Cortex of kidney (tissue), 1 donor: ENCODE measurements at places on chromosomes 13 and 19.

- DNase-seq = no peak
These were observed 82.4 kb upstream of the IRS2 start for GRCh38 chr13:109868578-109869311.

GRCh38 chr19:51566489-51567100, 4.5 kb upstream of the ZNF175 start:
- DNase-seq = no peak

DNA sequence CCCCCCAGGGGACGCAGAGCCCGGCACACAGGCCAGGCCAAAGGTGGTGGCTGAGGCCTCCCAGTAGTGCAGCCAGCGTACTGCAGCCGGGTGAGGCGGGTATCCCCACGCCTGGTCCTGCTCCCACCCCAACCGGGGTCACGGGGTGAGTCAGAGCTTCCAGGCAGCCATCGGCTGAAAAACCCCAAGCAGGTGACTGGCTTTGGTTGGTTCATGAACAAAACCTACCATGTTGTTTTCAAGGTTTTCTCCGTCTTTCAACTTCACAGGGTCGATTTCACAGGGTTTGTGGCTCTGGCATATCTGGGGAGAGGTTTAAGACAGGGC, 42.1 kb upstream of the C13orf46 start:
- no peak for DNase-seq

- no peak for DNase-seq
These were observed 31.4 kb upstream of the GJB6 start for GRCh38 chr13:20263393-20264044.

- no peak for DNase-seq
These were observed 14.1 kb upstream of the RELB start for GRCh38 chr19:44987148-44987675.

DNA sequence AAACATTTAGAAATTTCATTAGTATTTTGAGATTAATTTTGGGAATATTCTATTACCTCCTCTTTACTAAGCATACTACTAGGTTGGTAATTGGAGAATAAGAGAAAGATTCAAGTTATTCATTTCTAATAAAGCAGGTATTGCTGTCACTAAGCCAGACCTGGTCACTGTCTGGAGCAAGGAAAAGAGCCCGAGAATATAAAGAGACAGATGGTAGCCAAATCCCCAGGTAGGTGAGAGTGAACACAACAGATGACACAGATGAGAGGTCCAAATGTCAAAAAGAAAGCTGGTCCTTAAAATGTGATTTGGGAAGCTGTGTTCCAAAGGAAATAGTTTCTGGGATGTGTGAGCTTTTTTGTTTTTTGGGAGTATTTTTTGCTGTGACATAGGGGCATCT, 128.6 kb downstream of the ZNF100 start:
- no peak for DNase-seq

DNA sequence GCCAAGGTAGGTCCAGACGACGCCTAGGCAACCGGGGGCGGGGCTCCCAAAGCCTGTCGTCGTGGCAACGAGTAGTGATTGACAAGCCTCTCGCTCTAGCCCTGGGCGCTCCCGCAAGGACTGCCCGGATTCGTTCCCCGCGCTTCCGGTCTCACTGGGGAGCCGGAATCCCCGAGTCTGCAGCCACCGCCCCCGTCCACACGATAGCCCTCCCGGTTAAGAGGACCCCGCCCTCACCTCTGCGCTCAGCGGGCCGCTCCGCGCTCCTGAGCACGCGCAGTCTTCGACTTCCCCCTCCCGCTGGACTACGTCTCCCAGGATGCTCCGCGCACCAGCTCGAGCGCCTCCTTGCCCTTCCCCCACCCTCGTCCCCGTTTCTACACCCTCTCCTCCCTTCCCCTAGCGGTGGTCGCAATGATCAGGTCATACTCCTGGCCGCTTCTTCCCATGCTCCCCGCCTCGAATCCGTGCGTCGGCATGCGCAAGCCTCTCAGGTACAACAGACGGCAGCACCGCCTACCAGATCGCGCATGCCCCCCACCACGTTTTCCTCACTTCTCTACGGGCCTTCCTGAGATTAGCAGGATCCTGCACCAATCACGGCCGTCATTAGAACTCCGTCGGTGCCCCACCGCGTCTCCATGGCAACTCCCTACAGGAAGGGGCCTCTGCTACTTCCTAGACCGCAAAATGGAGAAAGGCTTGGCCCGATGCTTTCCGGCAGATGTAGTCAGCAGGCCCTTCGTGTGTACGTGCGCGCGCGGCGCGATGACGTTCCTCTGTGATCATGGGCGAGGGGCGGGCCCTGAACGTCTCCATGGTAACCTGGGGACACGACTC, at the start of gene MZF1:
TSS of gene MZF1 (minus strand) at position 518 of the 840 bp plus-strand sequence. CDS start 1,946 bp downstream, outside the sequence.
- DNase-seq = no peak

GRCh38 chr13:51590231-51590970, 6.1 kb downstream of the WDFY2 start:
- no peak for DNase-seq

DNA sequence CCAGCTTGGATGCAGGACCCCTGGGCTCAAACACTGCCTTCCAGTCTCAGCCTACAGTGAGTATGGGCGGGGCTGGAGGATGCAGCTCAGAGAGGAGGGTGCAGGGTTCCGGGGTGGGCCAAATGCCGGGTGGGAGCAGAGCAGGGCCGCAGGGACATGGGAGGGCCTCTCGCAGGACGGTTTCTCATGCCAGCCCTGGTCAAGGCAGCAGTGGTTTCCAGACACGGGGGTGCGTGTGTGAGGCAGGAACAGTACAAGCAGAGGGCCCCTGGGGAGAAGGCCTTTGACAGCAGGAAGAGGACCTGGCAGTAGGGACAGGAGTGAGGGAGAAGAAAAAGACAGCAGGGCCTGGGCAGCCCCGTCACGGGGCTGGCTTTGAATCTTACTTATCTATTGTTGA, 34.1 kb downstream of the CRTC1 start:
- no peak for DNase-seq

DNA sequence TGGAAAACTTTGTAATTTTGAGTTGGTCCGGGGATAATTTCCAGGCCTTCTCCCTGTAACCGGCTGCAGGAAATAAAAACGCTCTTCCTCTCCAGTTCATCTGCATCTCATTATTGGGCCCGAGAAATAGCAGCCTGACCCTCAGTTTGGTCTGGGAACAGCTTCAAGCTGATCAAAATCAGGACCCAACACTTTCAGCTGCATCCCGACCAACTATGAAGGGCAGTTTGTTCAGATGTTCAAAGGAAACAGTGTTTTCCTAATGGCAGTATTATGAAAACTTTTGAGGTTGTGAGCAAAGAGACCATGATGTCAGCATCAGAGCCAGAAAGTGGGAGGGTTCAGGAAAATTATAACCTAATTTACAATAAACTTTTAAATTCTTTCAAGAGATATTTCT, 35.7 kb downstream of the STK24 start:
- no peak for DNase-seq

DNA sequence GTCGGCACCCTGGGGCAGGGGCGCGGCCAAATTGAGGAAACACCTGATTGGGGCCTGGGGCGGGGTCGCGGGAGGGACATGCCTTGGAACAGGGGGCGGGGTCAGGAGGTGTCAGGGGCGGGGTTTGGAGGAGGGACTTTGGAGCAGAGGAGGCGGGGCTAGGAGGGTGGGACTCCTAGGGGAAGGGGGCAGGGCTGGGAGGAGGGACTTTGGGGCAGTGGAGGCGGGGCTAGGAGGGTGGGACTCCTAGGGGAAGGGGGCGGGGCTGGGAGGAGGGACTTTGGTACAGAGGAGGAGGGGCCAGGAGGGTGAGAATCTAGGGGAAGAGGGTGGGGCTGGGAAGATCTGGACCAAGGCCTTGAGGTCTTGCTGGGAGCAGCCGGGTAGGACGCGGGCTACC, 21.9 kb downstream of the GRIN2D start:
- DNase-seq = no peak

DNA sequence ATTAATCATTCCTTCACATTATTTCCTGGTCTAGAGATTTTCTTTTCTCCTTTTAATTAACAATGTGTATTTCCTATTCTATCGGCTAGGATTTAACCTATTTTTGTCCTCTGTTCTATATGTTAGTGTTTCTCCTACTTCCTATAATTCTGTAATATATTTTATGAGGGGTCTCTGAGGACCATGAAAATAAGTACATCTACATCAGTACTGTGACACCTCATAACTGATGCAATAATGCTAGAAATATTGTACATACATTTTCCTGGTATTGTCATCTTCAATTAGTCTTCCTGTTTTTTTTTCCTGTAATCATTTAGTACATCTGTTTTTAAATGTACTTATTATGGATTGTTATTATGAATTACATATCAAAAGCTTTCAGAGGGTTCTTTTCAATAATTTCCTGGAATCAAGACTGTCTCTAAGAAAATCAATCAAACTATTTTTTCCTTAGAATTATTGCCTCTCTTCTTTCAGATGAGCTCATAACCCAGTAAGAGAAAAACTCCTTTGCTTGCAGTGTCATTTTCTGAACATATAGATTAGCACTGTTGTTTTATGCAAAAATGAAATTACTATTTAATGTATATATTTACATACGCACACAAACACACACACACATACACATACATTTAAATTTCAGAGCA, 1004.3 kb downstream of the SLITRK5 start:
- no peak for DNase-seq

DNA sequence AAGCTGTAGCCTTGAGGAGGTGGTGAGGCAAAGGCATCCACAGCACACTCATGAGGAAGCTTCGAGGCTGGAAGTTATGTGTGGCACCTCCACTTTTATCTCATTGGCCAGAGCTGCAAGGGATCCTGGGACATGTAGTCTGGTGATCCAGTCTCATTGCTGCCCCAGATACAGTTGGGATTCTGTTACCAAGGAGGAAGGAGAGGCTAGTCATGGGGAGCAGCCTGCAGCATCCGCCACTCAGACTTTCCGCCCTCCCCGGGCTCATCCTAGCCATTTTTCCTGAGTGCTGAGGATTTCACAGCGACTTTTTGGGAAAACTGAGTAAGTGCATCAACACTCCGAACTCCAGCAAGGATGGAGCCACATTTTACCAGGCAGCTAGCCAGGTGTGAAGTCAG, 74.4 kb downstream of the DPF1 start:
- no peak for DNase-seq

GRCh38 chr13:61187471-61187870, 228.2 kb downstream of the PCDH20 start:
- DNase-seq = no peak

DNA sequence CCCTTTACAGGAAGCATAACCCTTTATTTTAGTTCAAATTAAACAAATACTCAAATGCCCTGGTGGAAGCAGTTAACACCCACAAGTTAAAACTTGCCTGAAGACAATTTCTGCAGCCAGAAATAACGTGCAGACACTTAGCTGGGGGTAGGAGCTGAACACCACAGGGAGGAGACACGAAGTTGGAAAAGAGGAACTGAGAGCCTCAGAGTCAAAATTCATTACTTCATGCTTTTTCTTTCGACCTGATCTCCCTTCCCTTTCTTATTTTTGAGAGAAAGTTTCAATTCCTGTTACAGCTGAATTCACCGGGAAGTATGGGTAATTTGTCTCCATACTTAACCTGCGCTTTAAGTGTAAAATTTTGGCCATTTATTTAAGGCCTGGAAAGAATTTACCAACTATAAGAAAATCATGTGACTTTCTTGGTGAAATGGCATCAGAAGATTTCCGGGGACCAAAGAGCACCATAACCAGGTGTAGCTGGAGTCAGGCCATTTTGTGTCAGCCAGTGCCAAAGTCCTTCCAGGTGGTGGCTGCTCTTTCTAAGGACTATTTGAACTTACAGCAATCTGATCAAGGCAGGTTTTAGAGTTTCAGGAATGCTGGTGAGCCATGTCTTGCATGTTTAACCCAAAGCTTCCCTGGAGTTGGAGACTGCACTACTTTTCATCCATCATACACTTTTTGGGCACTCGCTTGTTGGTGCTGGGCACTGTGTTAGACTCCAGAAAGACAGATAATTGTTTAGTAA, 46.5 kb upstream of the RCBTB2 start:
- no peak for DNase-seq

- no peak for DNase-seq
These were observed 57.4 kb downstream of the ZNF728 start for GRCh38 chr19:22945560-22945959.

DNA sequence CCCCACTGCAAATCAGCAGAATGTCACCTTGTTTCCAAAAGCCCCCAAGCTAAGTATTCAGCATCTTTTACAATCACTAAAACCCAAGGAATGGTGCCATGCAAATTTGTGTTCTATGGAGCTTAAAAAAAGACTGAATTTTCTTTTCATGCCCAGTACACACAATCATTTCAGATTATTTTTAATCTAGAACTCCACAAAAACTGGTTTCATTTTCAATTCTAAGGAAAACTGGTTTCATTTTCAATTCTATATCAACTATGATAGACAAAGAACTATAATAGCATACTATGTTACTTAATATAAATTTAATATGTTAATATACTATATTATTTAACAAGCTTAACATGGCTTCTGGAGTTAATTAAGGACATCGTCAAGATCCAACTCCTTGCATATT, 88.4 kb upstream of the DOCK9 start:
- DNase-seq = no peak

DNA sequence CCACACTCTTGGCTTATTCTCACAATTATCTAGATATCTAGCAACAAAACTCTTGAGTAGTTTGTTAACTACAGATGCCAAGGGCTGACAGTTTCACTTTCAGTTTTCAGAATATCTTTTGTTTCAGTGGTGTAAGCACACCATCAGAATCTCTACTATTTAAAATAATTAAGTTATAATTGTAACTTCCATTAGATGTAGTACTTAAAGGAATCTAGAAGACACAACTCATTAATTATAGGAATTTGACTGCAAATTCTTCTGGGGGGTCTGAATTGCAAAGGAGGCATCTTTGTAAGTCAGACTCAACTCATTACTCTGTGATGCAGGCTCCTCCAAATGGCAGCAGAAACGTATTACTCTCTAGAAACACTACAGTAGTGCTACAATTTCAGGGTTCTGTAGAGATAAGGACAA, 44.9 kb upstream of the USPL1 start:
- DNase-seq = no peak

- no peak for DNase-seq
These were observed 3.0 kb upstream of the CEACAM3 start for GRCh38 chr19:41793414-41793727.

GRCh38 chr13:27086599-27087265, 84.9 kb downstream of the USP12 start:
- DNase-seq = no peak

GRCh38 chr13:27423333-27423732, 1.1 kb upstream of the GTF3A start:
- DNase-seq = no peak

- DNase-seq = no peak
These were observed 566 bp downstream of the MPV17L2 start for GRCh38 chr19:18193388-18194180.

DNA sequence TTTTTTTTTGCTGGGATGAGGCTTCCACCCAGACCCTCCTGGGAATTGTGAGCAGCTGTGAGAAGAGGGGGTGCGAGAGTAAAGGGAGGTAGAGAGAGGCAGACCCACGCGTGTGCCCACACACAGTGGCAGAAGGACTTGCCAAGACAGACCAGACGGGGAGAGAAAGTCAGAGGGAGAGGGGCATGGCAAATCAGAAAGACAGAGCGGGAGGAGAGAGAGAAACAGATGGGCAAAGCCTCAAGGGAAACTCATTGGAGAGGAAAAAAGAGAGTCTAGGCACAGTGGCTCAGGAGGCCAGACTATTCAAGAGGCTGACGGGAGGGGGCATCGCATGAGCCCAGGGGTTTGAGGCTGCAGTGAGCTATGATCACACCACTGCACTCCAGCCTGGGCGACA, 17.0 kb downstream of the CATSPERG start:
- no peak for DNase-seq
